ENCODE measurements at places on chromosomes 13 and 19. TPM values are rescaled to one million over a fixed set of nuclear protein-coding genes. Genes with fewer than 3 reads are reported as not detected.

The PPP6R1 gene
- 31.4 TPM for total RNA-seq

The XAB2 gene
- 22.8 TPM for total RNA-seq

The TINCR gene
- 0.09 TPM for total RNA-seq

The CYP4F12 gene
- total RNA-seq = 0.31 TPM

The SIGLEC12 gene
- 0.12 TPM for total RNA-seq

The TIMM13 gene
- total RNA-seq = 71.8 TPM

The PLIN4 gene
- 3.2 TPM for total RNA-seq

The LGI4 gene
- 1.6 TPM for total RNA-seq

The ZNF98 gene
- 8.6 TPM for total RNA-seq

The KLK14 gene
- total RNA-seq = 0.32 TPM

DNA sequence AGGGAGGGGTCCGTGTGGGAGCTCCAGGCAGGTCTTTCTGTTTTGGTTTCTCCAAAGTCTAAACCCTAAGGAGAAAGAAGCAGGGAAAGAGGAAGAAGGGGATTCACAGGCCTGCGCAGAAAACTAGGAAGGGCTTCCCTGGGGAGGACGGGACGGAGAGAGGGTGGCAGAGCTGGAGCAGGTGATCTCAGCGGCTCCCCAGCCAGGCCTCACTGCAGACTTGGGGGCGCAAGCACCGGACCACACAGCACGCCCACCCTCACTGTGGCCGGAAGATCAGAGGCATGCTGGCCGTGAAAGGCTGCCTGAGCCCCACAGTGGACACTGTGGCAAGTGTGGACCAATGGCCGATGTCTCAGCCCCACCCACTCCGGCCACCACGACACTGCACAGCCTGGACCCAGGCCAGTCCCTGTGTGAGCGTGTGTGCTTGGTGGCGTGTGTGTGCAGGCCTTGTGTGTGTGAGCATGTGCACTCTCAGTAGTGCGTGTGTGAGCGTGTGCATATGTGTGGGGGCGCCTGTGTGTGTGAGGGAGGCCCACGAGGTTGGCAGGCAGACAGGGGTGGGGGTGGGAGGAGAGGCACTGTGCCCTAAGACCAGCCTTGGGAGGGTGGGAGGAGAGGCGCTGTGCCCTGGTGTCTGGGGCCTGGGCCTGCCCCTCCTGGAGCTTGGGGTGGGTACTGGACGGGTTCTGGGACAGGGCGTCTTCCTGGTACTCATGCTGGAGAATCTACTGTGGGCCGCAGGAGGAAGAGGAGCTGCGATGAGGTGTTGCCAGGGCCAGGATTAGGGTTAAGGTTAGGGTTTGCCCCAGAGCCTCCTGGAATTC is 15.4 kb upstream of the TMEM255B start:
- no peak for DNase-seq

GRCh38 chr13:47454986-47455385 is 546.1 kb downstream of the SUCLA2 start:
- DNase-seq = no peak

GRCh38 chr13:80083853-80084676 is 256.9 kb downstream of the SPRY2 start:
- no peak for DNase-seq

- no peak for DNase-seq
These were observed 431.1 kb downstream of the EFNB2 start for GRCh38 chr13:106104281-106104901.

GRCh38 chr13:44523146-44524015 is 52.7 kb downstream of the TSC22D1 start:
- DNase-seq = no peak

GRCh38 chr13:34201050-34201913 is 383.3 kb downstream of the RFC3 start:
- no peak for DNase-seq

DNA sequence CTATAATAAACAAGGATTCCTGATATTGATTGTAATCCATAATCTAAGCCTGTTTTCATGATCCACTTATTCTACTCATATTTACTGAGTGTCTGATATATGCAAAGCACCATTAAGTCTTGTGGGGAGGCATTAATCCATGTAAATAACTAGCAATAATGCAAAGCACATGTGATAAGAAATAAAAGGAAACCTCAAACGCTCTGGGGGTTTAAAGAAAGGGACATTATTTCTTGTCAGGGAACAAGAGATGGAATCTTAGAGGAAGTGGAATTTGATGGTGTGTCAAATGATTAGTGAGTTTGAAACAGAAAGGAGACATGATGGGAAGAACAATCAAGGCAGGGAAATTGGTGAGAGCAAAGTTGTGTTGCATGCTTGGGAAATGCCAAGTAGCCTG is 57.4 kb upstream of the FLT1 start:
- DNase-seq = no peak

DNA sequence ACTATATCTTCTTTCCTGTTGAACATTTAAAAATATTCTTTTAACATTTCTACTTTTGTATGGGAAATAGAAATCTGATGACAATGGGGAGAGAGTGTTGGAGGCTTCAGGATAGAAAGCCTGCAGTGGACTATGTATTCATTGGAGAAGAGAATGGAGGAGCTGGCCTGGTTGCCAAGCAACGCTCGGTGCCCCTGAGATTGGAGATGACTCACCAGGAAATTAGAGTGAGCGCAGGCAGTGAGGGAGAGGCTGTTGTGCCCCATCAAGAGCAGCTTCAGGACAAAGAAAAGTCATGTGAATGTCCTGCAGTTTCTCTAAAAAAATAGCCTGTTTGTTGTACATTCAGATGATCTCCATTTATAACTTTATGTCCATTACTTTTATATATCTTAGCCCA is 48.7 kb upstream of the ZNF835 start:
- DNase-seq = no peak

DNA sequence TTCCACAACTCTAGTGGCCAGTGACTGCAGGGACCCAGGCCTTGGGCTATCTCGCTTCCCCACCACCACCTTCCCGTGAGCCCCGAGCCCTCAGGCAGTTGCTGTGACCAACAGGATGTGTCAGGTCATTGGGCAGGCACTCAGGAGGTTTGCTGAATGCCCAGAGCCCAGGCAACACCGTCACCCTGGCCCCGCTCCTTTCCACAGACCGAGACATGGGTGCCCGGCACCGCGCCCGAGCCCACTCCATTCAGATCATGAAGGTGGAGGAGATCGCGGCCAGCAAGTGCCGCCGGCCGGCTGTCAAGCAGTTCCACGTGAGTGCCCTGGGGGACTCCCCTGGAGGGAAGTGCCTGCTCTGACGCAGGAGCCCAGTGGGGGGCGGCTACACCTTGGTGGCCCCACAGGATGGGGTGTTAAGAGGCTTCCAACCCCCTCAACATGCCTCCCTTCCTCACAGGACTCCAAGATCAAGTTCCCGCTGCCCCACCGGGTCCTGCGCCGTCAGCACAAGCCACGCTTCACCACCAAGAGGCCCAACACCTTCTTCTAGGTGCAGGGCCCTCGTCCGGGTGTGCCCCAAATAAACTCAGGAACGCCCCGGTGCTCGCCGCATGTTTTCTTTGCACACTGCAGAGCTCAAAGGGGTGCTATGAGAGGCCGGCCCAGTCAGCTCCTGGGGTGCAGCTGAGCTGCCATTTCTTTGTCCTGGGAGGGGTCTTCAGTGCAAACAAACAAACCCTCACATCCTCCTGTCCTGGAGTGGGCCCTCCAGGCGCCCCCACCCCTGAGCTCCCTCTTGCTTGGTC is 3.2 kb downstream of the RPL18A start:
- no peak for DNase-seq

DNA sequence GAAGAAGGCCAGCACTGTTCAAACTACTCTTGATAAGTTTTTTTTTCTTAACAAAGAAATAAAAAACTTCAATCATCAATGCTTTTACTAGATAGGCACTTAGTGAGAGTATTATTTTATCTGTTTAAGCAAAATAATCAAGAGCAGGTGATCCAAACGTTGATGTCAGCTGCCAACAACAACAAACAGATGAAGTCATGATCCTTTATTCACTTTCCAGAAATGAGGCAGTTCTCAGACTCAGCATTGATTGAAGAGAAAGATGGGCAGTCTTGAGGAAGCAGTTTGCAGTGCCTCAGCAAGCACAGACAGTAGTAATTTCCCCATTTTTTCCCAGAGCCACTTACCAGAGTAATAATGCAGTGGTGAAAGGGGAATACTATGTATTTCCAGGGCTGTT is 38.4 kb upstream of the CSNK1A1L start:
- no peak for DNase-seq

GRCh38 chr19:34818270-34818669 is 45.3 kb upstream of the ZNF599 start:
- DNase-seq = no peak

- no peak for DNase-seq
These were observed 49.6 kb upstream of the ARGLU1 start for GRCh38 chr13:106617561-106617960.

- no peak for DNase-seq
These were observed 418.9 kb upstream of the ARGLU1 start for GRCh38 chr13:106986687-106987426.

DNA sequence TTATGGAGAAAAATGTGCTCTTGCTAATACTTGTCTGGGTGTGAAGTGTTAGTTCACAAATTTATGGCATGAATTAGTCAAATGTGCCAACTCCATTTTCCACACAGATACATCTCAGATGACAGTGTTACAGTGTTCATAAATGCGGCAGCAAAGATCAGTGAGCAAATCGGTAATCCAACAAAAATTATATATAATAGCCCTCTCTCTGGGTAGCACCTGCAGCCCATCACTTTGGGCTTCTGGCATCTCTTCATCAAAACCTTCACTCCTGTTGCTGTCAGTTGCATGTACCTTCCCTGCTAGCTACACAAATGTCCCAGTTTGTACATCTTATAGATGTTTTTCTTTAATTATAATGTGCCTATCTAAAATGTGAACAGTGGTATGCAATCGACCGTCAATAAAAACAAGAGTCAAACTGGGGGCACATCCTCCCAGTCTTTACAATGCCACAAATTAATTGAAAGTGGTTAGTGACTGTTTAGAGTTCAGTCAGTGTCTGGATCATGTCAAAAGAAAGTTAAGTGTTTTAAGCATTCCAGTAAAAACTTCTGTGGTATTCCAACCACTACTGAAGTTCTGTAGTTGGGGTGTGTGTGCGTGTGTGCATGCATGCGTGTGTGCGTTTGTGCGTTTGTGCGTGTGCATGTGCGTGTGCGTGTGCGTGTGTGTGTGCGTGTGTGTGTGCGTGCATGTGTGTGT is 448.9 kb downstream of the DCT start:
- DNase-seq = no peak

DNA sequence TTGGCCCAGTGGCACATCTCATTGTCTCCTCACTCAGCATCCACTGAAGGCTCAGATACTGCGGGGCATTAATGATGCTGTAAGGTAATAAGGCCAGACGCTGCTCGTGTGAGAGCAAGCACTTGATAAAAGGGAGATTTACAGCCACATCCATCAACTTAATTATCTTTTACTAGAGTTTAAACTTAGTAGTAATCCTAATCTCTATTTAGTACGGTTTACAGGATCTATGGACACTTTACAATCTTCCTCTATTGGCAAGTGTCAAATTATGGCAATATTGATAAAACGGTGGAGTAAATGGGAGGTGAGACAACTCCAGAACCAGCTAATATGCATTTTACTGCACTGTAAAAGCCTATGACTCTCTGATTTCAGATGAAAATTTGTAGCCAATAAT is 192.7 kb upstream of the GPR12 start:
- DNase-seq = no peak

DNA sequence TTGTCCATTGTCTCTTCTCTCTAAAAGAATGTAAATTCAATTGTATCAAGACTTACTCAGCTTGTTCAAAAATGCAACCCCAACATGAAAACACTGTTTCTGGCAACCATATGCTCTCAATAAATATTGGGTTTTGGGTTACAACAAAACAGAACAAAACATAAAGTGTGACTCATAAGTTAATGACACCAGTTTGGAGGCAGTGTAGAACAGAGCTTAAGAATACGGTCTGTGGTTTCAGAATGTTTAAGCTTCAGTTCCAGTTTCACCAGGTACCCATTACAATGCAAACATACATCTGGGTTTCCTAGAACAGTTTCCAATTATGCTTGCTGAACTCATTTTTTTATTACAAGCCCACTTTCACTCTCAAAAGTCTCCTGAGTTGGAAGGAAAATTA is 285.8 kb upstream of the PCDH9 start:
- no peak for DNase-seq

GRCh38 chr19:13918726-13919411 is 12.9 kb downstream of the CC2D1A start:
- no peak for DNase-seq

- DNase-seq = no peak
These were observed 41.0 kb upstream of the GRTP1 start for GRCh38 chr13:113404723-113405471.

- no peak for DNase-seq
These were observed 52.4 kb downstream of the TEX29 start for GRCh38 chr13:111372651-111373425.

DNA sequence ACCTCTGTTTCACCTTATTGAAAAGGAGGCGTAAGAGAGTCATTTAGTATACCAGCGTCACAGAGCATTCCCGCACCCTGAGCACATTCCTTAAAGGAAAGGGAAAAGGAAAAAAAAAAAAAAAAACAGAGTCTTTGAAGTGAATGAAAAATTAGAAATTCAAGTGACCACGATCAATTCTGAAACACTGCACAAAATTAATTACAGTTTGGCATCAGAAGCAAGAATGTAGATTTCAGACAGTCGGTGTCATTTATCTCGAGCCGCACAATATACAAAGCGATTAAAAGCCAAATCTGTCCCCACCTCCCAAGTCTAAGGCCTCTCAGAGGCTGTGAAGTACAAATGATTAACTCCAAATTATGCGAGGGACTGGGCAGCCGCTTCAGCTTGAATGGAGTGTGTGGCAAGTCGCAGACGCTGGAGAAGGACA is 173.7 kb upstream of the ZNF507 start:
- DNase-seq = no peak

GRCh38 chr13:29318741-29319140 is 276.7 kb downstream of the SLC7A1 start:
- DNase-seq = no peak

DNA sequence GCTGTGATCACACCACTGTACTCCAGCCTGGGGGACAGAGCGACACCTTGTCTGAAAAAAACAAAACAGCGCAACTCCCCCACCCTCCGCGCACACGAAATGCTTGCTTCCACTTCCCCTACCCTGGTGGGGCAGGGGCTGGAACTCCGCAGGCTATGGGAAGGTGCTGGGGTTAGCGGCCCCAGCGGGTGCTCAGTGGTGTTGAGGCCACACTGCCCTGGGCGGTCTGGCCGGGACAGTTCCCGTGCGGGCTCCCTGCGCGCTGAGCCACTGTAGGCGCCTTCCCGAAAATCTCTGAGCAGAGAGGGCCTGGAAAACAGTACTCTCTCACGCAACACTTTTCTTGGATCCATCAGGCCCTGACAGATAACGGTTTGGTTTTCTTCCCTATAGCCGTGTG is 1.1 kb upstream of the WTIP start:
- no peak for DNase-seq

GRCh38 chr13:102002287-102002686 is 399.6 kb downstream of the FGF14 start:
- no peak for DNase-seq
